ENCODE measurements at places on chromosomes 16 and 17.

DNA sequence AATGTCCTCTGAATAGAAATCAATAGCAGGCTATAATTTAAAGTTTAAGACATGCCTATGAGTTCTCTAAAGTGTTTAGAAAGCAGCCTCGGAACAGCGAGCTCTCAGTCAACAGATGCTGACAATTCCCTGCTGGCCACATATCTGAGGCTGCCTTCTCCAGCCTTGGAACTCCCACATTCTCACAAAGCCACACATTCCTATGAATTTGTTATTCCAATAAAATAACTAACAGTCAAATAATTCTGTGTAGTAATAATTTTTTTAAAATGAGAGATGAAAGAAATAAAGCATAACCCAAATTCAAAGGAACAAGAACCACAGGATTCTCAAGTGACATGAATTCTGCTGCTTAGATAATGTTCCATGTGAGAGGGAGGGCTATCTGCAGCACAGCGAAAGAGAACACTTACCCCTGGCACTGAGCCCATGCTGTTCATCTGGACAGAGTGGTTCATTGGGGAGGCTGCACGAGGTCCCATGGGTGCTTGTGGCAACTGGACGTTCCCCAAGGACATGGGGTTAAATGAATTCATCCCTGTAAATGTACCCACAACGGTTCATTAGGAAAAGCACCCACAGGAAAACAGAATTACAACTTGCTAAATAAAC is 56.9 kb upstream of the TRAP1 start:
- peak; percentile 48 for DNase-seq

DNA sequence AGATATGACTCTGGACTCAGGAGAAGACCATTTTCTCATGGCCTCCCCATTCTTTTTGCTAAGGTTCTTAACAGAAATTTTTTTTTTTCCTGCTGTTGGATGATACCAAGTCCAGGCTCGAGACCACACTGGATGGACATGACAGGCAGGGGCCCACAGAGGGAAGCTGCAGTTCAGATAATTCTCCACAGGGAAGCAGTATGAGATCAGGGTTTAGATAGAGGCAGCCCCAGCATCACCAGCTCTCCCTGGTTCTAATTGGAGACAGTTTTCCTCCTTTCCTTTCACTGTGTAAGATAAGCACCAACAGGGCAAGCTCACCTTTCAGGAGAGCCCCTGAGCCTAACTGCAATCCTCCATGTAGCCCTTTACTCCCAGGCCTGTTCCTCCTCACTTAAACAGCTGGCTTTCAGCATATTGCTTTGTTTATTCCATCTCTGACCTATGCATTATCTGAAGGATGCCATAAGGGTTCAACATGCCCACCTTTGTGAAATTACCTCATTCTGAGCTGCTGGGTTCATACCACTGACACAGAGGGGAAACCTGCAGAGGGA is 108.1 kb downstream of the SNX11 start:
- DNase-seq = peak; percentile 48

DNA sequence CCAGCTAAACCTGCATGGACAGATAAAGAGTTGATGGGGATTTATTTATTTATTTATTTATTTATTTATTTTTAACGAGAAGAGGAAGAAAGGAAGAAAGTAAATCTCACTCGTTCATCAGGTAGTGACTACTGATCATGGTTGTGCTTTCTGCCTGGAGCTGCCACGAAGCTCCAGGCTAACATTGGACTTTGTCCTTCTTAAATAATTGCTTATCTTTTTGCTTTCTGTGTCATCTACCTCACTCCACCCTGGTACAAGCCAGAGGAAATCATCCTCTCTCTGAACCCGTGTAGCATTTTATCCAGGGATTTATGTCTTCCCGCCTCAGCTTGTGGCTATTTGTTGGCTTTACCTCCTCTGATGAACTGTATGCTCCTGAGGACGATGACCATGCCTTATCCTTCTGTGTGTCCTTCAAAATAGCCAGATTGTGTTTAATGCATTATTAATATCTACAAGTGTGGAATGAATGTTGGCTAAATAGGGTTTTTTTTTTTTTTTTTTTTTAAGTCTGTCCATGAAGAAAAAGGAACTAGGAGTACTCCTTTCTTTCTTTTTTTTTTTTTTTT is 8.0 kb upstream of the SLC12A3 start:
- no peak for DNase-seq

- no peak for DNase-seq
Observed at GRCh38 chr17:44887971-44888954, 11.0 kb downstream of the EFTUD2 start.

GRCh38 chr17:2502871-2503580 is 8.7 kb downstream of the METTL16 start:
- DNase-seq = no peak

GRCh38 chr16:50390914-50391716 is 22.3 kb upstream of the BRD7 start:
- peak; percentile 13 for DNase-seq

DNA sequence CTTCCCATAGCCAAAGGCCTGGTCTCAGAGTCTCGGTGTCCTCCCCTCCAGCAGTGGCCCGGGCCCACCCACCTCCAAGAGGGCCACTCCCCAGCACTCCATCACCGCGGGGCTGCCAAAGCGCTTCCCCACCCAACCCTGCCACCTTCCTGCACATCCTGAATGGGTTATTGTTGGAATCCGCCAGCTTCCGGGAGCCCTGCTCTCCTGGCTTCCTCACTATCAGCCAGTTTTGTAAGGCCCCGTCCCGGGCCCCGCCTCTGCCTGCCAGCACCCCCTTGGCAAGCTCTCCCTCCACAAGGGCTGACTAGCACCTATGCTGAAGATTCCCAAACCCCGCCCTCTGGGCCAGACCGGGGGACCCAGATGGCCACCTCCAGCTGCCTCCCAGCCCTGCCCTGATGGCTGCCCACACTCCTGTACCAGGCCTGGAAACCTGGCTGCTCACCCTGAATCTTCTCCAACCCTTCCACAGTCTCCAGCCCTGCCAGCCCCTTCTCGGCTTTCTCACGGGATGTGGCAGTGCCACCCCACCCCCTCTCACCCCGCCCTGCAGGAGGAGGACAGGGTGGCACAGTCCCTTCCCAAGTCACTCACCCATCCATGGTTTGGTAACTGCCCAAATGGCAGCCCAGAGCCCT is 14.4 kb downstream of the MYBBP1A start:
- no peak for DNase-seq

GRCh38 chr17:2844416-2844815 is 48.2 kb downstream of the RAP1GAP2 start:
- no peak for DNase-seq

- no peak for DNase-seq
Observed at GRCh38 chr16:3804426-3805016, 76.0 kb downstream of the CREBBP start.

DNA sequence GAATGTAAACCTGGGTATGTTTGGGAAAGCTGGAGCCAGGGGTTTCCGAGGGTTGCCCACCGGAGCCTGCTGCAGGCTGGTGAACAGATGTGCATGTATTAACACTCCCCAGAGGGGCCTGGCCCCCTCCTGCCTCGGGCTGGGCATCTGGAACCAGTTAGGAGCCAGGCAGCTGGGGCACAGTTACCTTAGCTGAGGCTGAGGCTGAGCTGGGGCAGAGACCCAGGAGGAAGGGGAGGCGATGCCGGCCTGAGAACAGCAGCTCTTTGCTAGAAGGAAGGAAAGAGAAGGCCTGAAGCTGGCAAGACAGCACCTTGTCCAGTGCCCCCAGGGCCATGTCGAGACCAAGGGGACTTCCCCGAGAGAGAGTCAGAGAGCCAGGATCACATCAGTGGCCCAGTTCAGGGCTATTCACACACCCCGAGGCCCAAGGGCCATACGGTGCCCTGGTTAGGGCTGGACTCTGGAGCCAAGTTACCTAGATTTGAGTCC is 65.8 kb downstream of the RMI2 start:
- no peak for DNase-seq

DNA sequence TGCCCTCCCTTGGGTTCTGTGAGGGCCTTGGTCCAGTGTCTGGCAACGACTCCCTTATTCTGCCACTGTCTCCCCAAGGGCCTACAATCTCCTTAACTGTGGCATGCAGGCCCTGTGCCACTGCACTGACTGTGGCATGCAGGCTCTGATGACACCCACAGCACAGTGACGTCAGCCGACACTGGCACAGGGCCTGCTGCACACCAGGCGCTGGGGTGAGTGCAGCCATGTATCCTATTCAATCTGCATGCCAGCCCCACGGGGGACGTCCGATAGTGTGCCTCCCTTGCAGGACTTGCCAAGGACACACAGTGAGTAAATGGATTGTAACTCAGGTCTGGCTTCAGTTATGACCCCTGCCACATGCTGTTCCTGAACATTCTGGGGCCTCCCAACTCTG is 39.8 kb upstream of the RASD1 start:
- DNase-seq = peak; percentile 43

- no peak for DNase-seq
Observed at GRCh38 chr17:42573095-42573494, 4.4 kb downstream of the PSMC3IP start.

- no peak for DNase-seq
Observed at GRCh38 chr16:1334739-1335138, 1.3 kb downstream of the BAIAP3 start.

DNA sequence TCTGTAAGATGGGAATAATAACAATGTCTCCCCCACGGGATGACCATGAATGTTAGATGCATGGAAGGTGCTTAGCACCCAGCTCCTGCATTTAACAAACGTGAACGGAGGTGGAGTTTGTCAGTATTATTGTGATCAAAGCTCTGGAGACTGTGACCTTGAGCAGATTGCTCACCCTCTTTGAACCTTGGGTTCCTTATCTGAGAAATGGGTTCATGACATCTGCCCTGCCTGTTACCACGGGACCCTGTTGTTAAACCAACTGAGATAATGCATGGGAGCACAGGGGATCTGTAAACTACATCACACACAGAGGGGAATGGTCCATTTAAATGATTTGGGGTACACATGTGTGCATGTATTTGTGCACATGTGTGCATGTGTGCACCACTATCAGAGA is 29.6 kb downstream of the MRM1 start:
- no peak for DNase-seq

DNA sequence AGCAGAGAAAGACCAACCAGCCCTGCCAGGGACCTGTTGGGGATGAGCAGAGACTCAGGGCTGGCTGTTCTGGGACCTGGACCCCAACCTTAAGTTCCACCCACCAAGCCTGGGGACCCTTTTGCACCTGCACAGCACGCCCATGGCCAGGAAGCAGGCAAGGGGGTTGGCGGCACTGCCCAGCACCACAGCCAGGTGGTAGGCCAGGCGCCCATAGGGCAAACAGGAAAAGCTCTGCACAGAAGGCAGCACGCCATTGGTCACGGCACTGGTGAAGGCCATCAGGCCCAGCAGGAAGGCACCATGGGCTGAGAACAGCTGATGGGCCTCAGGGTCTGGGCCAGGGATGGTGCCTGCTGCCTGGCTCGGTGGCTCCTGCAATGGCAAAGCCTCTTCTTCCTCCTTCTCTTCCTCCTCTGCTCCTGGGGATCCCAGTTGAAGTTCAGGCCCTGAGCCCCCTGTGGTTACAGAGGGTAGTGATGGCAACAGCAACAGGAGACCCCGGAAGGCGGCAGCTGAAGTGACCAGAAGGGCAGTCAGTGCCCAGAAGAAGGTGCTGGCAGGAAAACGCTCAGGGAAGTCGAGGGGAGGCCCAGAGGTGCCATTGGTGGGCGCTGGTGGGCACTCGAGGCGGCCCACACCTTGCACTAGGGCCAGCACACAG is 1.7 kb downstream of the SLC52A1 start:
- DNase-seq = no peak

DNA sequence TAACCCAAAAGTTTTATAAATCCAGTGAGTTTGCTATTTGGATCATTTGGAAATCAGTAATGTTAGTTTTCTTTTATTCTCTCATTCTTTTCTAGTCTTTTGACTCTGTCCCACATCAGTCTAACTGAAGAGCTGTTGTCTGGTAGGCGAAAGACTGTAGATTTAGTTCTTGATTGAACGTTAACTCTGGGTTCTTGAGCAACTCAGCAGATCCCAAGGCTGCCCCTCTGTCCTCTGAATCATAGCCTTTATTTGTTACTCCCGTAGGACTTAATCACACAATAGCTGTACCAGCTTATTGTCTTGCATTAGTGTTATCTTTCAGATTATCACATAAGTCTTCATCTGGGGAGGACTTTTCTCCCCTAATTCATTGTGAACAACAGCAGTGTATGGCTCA is 119.3 kb upstream of the TOM1L1 start:
- DNase-seq = no peak

DNA sequence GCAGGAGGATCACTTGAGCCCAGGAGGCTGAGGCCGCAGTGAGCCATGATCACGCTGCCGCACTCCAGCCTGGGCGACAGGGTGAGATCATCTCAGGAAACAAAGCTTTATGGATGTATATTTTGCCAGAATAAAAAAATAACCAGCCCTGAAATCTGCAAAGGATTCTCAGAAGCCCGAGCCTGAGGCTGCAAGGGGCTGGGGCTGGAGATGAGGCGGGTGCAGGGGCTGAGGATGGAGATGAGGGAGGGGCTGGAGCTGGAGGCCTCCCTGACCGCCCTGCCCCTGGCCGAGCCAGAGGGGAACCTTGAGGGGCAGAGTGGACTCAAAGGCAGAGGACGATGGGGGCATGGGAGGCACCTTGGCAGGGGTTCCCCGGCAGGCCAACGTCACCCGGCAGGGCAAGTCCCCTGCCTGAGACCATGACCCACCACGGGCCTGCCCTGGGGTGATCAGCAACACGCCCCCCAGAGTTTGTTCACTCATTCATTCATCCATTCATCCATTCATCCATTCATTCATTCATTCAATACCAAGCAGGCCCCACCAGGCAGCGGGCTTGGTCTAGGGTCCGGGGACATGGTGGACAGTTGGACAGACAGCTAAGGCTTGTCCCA is 32.5 kb downstream of the PIEZO1 start:
- DNase-seq = no peak

DNA sequence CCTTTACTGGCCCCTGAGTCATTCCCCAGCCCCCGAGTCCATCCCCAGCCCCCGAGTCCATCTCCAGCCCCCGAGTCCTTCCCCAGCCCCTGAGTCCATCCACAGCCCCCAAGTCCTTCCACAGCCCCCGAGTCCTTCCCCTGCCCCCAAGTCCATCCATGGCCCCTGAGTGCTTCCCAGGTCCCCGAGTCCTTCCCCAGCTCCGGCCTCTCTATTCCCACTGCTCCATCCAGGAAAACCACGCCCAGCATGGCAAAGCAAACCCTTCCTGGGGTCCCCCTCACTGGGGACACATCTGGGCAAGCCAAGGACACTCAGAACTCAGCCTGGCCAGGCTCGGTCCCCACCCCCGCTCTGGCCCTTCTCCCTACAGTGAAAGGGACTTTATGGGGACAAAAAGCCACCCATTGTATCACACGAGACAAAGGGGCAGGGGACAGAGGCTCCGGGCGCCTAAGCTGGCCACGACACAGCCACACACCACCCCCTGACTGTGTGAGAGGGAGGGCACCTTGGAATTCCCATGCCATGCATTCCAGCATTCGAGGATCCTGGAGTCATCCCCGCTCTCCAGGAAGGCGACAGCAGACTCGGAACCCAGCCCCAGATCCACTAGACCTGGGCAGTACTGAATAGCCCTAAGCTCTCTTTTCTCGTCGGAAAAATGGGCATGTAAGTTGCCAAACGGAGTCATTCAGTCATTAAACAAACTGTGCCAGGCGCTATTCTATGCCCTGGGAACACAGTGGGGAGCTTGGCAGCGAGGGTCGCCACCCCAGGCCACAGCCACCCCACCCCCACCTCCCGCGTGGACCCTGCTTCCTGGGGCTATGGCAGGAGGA is 14.0 kb downstream of the PLLP start:
- no peak for DNase-seq

GRCh38 chr17:43945074-43945829 is 3.0 kb upstream of the PPY start:
- DNase-seq = peak; percentile 53

- no peak for DNase-seq
Observed at GRCh38 chr17:50498021-50498874, 10.0 kb upstream of the MYCBPAP start.

- peak; percentile 83 for DNase-seq
Observed at GRCh38 chr16:87499189-87499486, 6.3 kb upstream of the ZCCHC14 start.

GRCh38 chr17:67270416-67270815 is 25.4 kb upstream of the HELZ start:
- no peak for DNase-seq

Data from fibroblast of skin of abdomen (primary cell).